ENCODE measurements at places on chromosomes 13 and 19.
A peak's percentile ranks its signal among the peaks of the same experiment; 100 is the strongest.

- no peak for DNase-seq
These were observed 21.6 kb downstream of the LGALS13 start for GRCh38 chr19:39623946-39624345.

GRCh38 chr19:33403973-33404304 is 30.4 kb downstream of the CEBPG start:
- no peak for DNase-seq

DNA sequence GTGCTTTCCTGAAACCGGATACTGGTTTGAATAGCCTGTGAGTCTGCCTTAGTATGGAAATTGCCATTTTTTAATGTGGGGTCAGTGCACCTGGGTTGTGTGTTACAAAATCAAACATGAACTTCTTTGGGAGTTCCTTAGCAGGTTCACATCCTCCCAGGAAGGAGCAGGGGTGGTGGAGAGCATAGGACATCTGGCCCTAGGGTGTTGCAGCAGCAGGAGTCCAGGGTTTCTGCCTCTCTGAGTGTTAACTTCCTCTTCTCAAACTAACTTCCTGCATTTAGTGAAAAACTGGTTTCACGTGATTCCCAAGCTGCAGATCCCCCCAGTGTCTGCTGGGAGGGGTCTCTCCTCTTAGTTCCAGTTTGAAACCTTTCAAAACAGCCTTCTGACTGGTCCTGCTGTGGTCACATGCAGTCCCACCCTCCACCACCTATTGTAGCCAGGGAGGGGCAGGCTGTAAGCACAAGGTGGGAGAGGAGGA is 7.2 kb downstream of the RNASEH2B start:
- no peak for DNase-seq

- DNase-seq: no peak
These were observed 8.8 kb upstream of the CD22 start for GRCh38 chr19:35320065-35320713.

DNA sequence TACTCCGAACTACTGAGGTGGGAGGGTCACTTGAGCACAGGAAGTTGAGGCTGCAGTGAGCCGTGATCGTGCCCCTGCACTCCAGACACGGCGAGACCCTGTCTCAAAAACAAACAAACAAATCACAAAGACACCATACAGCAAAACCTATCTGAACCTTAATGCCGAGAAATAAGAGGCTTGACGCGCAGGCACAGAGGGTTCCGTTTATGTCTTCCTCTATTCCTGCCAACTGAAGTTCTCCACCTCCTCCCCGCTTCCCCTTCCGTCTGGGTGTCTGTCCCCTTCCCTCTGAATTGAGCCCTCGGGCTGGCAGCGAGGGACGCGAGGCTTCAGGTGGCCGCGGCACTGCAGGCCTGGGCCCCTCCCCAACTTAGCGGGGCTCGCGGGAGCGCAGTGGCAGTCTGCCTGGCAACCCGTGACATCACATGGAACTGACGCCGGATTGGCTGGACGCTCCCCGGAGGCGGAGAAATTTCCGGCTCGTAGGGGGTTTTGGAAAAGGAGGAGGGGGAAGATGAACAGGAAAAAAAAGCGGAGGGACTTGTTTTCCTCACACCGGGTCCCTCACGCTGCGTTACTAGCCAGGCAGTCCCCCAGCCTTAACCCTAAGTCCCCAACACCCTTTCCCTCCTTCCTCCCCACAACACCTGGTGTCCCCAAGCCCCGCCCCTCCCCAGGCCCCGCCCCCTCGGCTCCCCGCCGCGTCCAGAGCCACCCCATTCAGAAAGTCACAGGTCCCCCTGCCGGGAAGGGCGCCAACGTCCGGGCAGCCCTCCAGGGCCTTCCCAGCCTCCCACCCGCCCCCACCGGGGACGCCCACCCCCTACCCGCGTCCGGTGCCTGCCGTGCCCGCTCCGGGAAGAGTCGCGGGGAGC is 1.1 kb upstream of the MYBPC2 start:
- DNase-seq: no peak

DNA sequence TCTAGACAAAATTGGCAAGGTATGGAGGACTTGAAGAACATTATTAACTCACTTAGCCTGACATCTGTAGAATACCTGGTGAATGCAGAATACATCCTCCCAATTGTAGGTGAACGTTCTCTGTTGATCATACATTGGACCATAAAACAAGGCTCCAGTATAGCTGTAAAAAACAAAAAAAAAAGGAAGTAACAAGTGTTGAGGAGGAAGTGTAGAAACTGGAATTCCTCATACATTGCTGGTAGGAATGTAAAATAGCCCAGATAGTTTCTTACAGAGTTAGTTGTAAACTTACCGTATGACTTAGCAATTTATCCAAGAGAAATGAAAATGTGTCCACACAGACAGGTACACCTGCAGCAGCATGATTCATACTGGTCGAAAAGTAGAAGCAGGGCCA is 44.8 kb downstream of the TSSK6 start:
- DNase-seq: no peak

- DNase-seq: no peak
These were observed 2.1 kb upstream of the GRWD1 start for GRCh38 chr19:48443731-48444128.

- no peak for DNase-seq
These were observed 107.7 kb upstream of the C1QTNF9B start for GRCh38 chr13:24004971-24005370.

DNA sequence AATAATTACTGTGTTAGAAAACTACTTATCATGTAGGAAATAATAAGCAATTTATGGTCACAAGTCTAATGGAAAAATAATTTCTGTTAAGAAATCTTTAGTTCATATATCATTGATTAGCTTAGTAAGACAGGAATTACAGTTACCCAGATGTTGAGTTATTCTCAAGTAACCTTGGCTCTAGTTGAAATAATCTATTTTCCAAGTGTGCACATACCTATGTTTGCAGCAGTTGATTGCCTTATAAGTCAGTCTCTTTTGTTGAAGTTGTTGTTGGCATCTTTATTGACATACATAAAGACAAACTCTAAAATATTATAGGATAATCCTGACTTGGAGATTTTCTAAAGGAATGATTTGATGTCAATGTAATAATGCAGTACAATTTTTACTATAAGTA is 511.4 kb upstream of the KLF12 start:
- DNase-seq: no peak

- no peak for DNase-seq
These were observed 992.6 kb downstream of the PCDH9 start for GRCh38 chr13:66237411-66238062.

- no peak for DNase-seq
These were observed 199.0 kb upstream of the RXFP2 start for GRCh38 chr13:31540281-31540680.

- no peak for DNase-seq
These were observed 897 bp downstream of the C19orf33 start for GRCh38 chr19:38304866-38305429.

DNA sequence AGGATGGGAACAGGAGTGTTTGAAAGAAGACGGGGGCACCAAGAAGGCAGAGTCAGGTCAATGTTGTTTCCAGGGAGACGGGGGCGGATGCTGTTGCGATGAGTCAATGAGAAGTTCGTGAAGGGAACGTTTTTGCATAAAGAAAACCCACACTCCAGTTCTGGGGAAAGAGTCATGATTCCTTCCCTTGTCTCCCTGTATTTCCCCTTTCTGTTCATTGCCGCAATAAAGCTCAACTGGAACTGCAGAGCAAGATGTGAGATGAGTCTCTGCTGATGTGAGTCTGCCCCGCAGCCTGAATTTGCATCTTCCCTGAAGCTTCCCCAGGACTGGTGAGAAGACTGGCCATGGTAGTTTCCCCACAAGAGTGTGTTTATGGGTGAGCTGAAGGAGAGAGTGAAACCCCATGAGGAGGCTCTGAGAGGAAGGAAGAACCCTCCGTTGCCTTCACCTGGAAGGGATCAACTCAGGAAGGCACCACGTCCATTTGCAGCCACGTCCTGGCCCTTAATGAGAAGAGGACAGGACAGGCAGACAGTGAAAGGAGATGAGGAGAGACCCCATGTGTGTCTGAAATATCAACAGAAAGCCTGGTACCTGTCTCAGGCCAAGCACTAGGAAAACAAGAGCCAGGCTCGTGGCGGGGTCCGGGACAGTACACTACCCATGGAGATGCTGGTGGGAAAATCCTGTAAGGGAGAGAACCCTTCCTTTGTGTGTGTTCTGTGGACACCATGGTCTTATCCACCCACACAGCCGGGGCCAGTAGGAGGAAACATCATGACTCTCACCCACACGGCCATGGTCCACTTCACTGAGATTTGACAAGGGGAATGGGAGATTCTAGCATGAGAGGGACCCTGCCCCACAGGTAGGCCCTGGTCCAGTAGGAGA is 13.7 kb downstream of the LILRA1 start:
- DNase-seq: no peak

- DNase-seq: peak; percentile 56
These were observed 111.2 kb upstream of the SGCG start for GRCh38 chr13:23069566-23069965.

GRCh38 chr13:21333186-21333585 is 125.9 kb downstream of the ZDHHC20 start:
- no peak for DNase-seq

GRCh38 chr13:26813321-26813979 is 52.9 kb upstream of the GPR12 start:
- DNase-seq: no peak

DNA sequence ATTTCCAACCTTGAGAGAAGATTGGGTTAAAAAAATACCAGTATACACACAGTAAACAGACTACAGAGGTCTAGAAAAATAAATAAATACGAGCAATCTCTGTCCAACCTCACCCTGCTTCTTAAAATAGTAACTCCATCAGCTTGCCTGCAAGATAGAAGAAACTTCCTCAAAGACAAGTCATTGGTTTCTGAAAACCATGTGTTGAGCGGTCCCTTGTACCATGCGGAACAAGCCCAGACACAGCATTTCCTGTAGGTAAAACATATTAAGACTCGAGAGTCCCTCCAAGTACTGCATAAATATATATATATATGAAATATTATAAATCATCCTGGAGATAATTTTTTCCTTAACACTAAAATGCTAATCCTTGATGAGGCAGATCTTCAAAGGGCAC is 157.4 kb downstream of the MZT1 start:
- no peak for DNase-seq

- DNase-seq: no peak
These were observed 591 bp downstream of the DEDD2 start for GRCh38 chr19:42216653-42217519.

GRCh38 chr13:90084684-90085290 is 1262.7 kb upstream of the MIR17HG start:
- DNase-seq: no peak

GRCh38 chr19:38201731-38202130 is 22.3 kb downstream of the DPF1 start:
- DNase-seq: no peak

GRCh38 chr19:47613165-47614020 is 4.5 kb downstream of the BICRA start:
- DNase-seq: no peak

- no peak for DNase-seq
These were observed 175.0 kb downstream of the STK24 start for GRCh38 chr13:98401934-98402333.

DNA sequence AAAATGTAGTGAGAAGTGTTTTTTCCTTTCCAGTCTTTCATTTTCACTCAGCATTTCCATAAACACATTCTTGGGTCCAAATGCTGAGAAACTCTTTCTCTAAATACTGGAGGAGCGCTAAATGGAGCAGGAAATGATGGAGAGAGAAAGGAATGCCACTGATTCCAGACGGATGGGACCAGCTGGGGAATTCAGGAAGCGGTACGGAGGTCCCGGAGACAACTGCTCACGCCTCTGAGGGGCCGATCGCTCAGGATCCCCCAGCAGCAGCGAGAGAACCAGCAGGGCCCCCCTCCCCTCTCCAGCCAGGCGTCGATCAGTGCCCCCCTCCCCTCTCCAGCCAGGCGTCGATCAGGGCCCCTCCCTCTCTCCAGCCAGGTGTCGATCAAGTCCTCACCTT is 13.2 kb downstream of the RASA3 start:
- DNase-seq: no peak

DNA sequence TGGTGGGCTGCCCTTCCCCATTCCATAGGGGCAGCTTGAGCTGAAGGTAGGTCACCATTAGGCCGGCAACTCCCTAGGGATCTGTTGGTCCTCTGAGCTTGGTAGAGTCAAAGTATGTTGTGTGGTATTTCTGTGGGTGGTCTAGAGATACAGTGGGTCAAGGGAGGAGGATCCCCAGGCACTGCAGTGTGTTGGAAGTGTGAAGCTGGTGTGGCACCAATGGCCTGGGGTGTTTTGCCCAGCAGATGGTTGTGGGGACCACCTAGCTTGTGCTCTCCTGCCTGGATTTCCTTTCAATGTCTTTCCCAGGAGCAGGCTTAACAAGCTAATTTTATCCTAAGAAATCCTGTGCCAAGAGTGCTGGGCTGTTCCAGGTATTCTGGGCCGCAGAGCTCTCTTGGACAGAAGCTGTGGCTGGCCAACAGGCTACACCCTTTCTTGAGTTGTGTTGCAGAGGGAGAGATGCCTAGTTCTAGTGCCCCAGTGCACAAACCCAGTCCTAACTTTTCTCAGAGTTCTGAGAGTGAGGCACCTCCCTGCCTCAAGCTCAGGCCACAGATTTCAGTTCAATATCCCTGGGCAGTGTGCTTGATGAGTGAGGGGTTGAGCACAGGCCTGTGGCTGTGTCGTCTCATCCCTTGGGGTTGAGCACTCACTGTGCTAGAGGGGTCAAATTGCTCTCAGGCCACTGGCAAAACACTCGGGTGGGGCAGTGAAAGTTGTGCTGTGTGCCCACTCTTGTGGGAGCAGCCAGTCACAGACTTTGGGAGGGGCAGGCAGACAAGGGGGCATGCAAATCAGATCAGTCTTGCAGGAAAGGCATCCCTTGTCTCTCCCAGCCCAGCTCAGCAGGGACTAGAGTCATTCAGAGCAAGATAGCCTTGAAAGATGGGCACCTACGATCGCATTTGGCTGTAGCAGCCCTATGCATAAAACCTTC is 1806.1 kb upstream of the MIR17HG start:
- no peak for DNase-seq

- no peak for DNase-seq
These were observed 1.2 kb upstream of the KCNA7 start for GRCh38 chr19:49073514-49074378.

DNA sequence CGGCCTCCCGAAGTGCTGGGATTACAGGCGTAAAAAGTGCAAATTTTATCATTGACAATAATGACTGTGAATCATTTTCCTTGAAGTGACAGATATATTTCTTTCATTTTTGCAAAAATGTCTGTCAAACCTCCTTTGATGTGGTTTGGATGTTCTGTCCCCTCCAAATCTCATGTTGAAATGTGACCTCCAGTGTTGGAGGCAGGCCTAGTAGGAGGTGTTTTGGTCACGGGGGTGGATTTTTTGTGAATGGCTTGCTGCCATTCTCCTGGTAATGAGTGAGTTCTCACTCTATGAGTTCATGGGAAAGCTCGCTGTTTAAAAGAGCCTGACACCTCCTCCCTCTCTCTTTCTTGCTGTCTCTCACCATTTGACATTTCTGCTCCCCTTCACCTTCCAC is 5.5 kb upstream of the SLC1A6 start:
- no peak for DNase-seq

Data from AG09309 (cell line).